Chondrocyte (in vitro differentiated cells): ENCODE measurements at places on chromosomes 12 and 14. TPM values are rescaled to one million over a fixed set of nuclear protein-coding genes. Genes with fewer than 3 reads are reported as not detected.
A peak's percentile ranks its signal among the peaks of the same experiment; 100 is the strongest.

The GNB3 gene
- total RNA-seq: 10.2 to 11.5 TPM (median 10.9 TPM) in 3 replicates

The PIWIL1 gene
- not detected in 3 replicates for total RNA-seq

The CACNA2D4 gene
- total RNA-seq: 0.30 to 0.92 TPM in 2 of 3 replicates, not detected in the other

The VSIG10 gene
- 9.3 to 13.6 TPM (median 9.5 TPM) in 3 replicates for total RNA-seq

The DDX24 gene
- total RNA-seq: 136 to 151 TPM (median 149 TPM) in 3 replicates

The SDR39U1 gene
- 34.6 to 52.9 TPM (median 35.3 TPM) in 3 replicates for total RNA-seq

The KRT77 gene
- total RNA-seq: not detected in 3 replicates

The RNASE3 gene
- not detected in 3 replicates for total RNA-seq

DNA sequence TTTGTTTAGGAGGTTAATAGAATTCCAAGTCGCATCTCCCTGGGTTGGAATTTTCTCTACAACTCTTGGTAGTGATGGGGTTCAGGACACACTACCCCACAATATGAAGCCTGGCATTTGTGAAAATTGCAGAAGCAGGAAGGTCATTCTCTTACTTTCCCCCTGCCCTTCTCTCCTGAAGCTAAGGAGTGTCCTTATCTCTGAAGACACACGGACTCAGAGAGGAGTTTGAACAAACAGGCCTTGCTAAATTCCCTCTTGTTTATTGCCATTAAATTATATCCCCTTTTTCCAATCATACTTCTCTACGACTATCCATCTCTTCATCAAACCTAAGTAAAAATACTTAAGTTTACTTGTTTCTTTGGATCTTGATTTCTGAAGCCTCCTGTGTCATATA is 443.0 kb downstream of the RAD51B start:
- no peaks in the 10 kb centered on the region for H3K27me3 ChIP-seq
- H3K4me3 ChIP-seq: no peak overlapping the region
- H3K4me1 ChIP-seq: no peaks in the 10 kb centered on the region
- DNase-seq: no peak

DNA sequence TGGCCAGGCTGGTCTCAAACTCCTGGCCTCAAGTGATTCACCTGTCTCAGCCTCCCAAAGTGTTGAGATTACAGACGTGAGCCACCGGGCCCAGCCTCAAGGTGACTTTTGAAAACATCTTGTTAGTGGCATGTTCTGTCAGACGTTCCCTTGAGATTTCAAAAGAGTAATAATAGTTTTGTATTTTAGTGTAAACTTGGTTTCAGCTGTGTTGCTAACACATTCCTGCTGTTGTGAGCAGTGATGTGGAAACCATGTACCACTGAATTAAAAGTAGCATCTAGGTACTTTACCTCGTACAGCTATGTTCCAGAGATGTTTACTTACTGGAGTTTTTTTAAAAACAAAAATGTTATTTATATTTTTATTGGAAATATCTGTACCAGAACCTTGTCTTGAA is 111.3 kb downstream of the AEBP2 start:
- H3K27me3 ChIP-seq: no peaks in the 10 kb centered on the region
- H3K27ac ChIP-seq: no peak overlapping the region
- H3K4me1 ChIP-seq: peaks cover 59% of the 10 kb centered on the region
- H3K4me3 ChIP-seq: no peak overlapping the region
- peaks cover 2% of the 10 kb centered on the region for H3K36me3 ChIP-seq

DNA sequence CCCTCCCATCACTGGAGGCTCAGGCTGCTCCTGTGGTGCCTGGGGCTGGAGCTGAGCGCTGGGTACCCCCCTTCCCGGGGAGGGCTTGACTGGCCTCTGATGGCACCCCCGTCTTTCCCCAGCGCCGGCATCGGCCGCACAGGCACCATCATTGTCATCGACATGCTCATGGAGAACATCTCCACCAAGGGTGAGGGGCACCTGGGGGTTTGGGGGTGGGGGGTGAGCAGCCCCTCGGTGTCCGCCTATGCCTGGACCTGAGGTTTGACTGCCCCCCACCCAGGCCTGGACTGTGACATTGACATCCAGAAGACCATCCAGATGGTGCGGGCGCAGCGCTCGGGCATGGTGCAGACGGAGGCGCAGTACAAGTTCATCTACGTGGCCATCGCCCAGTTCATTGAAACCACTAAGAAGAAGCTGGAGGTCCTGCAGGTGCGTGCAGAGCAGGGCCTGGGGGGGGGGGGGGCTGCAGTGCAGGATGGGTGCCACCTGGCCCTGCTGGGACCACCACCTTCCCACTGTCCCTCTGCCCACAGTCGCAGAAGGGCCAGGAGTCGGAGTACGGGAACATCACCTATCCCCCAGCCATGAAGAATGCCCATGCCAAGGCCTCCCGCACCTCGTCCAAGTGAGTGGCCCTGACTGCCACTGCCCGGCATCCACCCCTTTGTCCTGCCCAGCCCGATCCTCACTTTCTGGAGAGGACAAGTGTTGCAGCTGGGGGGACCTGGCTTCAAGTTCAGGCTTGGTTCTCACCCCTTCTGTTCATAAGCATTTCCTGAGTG is 8.8 kb downstream of the PTPN6 start:
- no peak overlapping the region for H3K4me3 ChIP-seq
- DNase-seq: no peak
- H3K4me1 ChIP-seq: peaks cover 15% of the 10 kb centered on the region
- H3K36me3 ChIP-seq: no peaks in the 10 kb centered on the region
- H3K27me3 ChIP-seq: no peaks in the 10 kb centered on the region

- H3K36me3 ChIP-seq: peaks cover 1% of the 10 kb centered on the region
- no peaks in the 10 kb centered on the region for H3K4me1 ChIP-seq
- H3K27me3 ChIP-seq: peaks cover 6% of the 10 kb centered on the region
- H3K4me3 ChIP-seq: no peak overlapping the region
Observed at GRCh38 chr14:104249706-104250105, 111.3 kb downstream of the KIF26A start.

DNA sequence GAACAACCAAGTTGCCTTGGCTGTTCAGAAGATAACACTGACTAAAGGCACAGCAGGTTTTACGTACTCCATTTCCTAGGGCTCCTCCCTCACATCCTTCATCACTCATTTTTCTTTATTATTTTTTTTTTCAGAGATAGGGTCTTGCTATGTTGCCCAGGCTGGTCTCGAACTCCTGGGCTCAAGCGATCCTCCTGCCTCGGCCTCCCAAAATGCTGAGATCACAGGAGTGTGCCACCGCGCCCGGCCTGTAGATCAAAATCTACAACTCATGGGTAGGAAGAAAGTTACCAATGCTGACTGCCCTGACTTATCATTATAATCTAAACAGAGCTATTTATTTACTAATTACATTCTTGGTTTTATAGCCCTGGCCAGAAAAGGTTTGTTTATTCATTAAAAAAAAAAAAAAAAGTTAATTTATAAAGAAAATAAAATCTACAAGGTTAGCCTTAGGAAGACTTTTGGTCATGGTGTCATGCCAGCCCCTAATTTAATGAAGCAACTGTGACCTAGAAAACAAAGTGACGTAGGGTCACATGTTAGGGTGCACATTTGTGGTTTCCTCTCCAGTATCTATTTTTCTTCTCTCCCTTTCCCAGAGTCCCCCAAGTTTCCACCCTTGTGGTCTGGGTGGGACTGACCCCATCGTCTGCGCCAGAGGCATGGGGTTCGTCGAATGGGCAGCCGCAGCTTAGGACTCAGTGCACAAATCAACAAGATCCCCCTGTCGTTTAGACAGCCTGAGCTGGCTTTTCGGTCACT is 19.0 kb upstream of the FOXN3 start:
- H3K27me3 ChIP-seq: no peaks in the 10 kb centered on the region
- H3K36me3 ChIP-seq: no peaks in the 10 kb centered on the region
- H3K4me3 ChIP-seq: no peak overlapping the region

DNA sequence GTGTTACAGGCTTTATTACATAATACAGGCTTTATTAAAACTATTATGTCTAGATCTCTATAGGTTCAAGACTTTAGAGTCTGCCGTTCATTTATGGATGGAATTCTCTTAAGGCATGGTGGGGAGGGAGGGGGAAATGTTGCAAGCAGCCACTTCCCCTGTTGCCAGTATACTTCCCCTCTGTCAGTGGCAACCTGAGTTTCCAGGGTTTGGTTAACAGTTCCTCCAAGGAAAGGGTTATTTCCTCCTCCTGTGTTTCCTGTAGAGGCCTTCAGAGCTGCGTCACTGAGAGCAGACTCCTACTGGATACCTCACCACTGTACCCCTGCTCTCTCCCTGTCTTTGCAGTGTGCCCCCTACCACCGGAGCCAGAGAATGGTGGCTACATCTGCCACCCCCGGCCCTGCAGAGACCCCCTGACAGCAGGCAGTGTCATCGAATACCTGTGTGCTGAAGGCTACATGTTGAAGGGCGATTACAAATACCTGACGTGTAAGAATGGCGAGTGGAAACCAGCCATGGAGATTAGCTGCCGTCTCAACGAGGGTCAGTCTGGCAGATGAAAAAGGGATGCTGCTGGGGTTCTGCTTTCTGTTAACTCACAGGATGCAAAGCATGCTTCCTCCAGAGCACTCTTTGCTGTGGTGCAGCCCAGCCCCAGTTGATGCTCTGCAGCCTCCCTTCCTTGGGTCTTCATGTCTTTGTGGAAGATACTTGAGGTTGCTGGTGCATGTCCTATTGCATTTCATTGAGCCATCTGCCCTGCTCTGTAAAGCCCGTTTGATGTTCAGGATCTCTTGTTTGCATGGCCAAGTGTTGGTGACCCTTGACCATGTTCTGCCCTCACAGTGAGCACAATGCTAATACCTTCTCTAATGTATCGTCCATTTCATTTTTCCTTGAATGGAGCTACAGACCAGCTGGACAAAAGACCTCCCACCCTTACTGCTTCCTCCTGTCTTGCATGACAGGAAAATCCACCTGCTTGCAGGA is 63.6 kb upstream of the SRSF5 start:
- no peak for DNase-seq
- H3K27me3 ChIP-seq: no peaks in the 10 kb centered on the region
- H3K27ac ChIP-seq: no peak overlapping the region
- H3K4me3 ChIP-seq: no peak overlapping the region
- peaks cover 12% of the 10 kb centered on the region for H3K4me1 ChIP-seq
- H3K36me3 ChIP-seq: peaks cover 19% of the 10 kb centered on the region

GRCh38 chr14:101584055-101584859 is 23.0 kb downstream of the DIO3 start:
- H3K36me3 ChIP-seq: peaks cover 2% of the 10 kb centered on the region
- H3K4me3 ChIP-seq: peak overlapping the region; percentile 16
- DNase-seq: peak; percentile 71
- H3K4me1 ChIP-seq: no peaks in the 10 kb centered on the region

- DNase-seq: no peak
- H3K27ac ChIP-seq: no peak overlapping the region
- H3K27me3 ChIP-seq: peaks cover 4% of the 10 kb centered on the region
- H3K4me3 ChIP-seq: no peak overlapping the region
Observed at GRCh38 chr14:102539544-102540314, 30.2 kb upstream of the ANKRD9 start.

DNA sequence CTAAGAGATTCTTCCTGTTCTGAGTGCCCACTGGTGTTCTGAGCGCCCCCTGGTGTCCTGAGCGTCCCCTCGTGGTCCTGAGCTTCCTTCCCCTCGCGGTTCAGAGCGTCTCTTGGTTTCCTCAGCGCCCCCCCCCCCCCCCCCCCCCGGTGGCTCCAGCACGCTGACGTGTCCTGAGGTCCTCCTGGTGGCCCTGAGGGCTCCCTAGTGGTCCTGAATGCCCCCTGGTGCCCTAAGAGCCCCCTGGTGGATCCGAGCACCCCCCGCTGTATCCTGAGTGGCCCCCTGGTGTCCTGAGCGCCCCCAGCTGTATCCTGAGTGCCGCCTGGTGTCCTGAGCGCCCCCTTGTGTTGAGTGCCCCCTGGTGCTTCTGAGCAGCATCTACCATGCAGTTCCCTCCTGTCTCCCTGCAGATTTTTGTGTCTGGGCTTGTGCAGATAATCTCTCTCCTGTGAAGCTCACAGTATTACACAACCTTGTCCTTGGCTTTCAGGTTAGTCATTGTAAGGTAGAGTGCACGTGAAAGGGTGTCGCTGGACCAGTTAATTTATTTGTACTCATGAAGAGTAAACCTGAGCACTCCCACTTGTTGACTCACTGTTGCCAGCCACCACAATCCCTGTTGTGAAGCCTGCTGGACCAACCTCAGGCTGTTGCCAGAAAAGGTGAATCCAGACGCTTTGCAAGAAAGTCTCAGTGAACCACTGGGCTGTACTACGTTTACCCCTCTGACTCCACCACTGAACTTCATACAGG is 1168.4 kb downstream of the TMEM121 start:
- no peak for DNase-seq
- H3K4me1 ChIP-seq: no peaks in the 10 kb centered on the region
- H3K27me3 ChIP-seq: no peaks in the 10 kb centered on the region
- no peak overlapping the region for H3K4me3 ChIP-seq
- H3K27ac ChIP-seq: no peak overlapping the region

- DNase-seq: no peak
- no peaks in the 10 kb centered on the region for H3K36me3 ChIP-seq
- H3K4me1 ChIP-seq: no peaks in the 10 kb centered on the region
- no peak overlapping the region for H3K4me3 ChIP-seq
Observed at GRCh38 chr14:104428860-104429259, 150.7 kb upstream of the C14orf180 start.

DNA sequence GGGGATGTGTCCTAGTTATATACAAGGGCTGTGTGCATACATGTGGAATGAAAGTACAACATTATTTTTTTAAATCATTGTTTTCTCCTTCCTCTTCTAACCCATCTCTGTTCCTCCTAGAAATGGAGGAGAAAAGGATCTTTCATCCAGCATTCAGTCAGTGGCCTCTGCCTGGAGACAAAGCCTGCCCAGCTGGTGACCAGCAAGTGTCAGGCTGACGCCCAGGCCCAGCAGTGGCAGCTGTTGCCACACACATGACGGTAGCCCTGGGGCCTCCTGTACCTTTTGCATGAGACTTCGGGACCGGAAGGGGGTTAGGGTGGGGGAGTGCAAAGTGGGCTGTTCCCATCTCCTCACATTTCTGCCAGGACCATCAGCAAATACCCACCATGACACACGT is 46.2 kb downstream of the ERH start:
- H3K4me3 ChIP-seq: no peak overlapping the region
- no peak overlapping the region for H3K27ac ChIP-seq
- no peak for DNase-seq
- peaks cover 20% of the 10 kb centered on the region for H3K36me3 ChIP-seq
- H3K27me3 ChIP-seq: no peaks in the 10 kb centered on the region

- peaks cover 97% of the 10 kb centered on the region for H3K4me1 ChIP-seq
- H3K36me3 ChIP-seq: no peaks in the 10 kb centered on the region
- no peak overlapping the region for H3K4me3 ChIP-seq
- no peak for DNase-seq
Observed at GRCh38 chr14:100030452-100031153, 34.6 kb upstream of the EVL start.

GRCh38 chr14:79596551-79596950 is 614.8 kb downstream of the DIO2 start:
- DNase-seq: no peak
- peaks cover 2% of the 10 kb centered on the region for H3K36me3 ChIP-seq
- no peak overlapping the region for H3K4me3 ChIP-seq
- H3K27me3 ChIP-seq: no peaks in the 10 kb centered on the region
- peak overlapping the region; percentile 38 for H3K27ac ChIP-seq

- H3K36me3 ChIP-seq: no peaks in the 10 kb centered on the region
- H3K27me3 ChIP-seq: no peaks in the 10 kb centered on the region
Observed at GRCh38 chr14:92447416-92448197, 66.0 kb upstream of the RIN3 start.

- no peak for DNase-seq
- no peak overlapping the region for H3K4me3 ChIP-seq
- no peaks in the 10 kb centered on the region for H3K36me3 ChIP-seq
Observed at GRCh38 chr12:51365276-51365675, 18.8 kb upstream of the CELA1 start.
